ENCODE measurements at places on chromosomes 6 and 20.

- DNase-seq: no peak
Observed at GRCh38 chr20:8190043-8190880, 58.2 kb downstream of the PLCB1 start.

DNA sequence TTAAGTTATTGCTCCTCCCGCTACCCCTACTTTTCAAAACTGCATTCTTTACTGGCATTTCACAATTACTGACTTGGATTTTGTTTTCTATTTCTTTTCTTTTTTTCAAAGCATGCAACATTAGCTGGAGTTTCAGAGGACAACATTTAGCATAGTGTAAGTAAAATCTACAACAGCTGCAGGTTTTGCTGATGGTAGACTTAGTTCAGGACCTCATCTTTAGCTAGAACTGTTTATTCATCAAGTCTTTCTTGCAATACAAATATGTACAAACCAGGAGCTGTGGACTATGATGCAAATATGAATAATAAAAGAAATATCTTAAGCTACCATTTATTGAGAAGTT is 728 bp upstream of the CEP162 start:
- no peak for DNase-seq

- no peak for DNase-seq
Observed at GRCh38 chr20:64165866-64166600, 1.8 kb downstream of the MYT1 start.

GRCh38 chr20:24016607-24017457 is 28.3 kb upstream of the GGTLC1 start:
- DNase-seq: no peak

DNA sequence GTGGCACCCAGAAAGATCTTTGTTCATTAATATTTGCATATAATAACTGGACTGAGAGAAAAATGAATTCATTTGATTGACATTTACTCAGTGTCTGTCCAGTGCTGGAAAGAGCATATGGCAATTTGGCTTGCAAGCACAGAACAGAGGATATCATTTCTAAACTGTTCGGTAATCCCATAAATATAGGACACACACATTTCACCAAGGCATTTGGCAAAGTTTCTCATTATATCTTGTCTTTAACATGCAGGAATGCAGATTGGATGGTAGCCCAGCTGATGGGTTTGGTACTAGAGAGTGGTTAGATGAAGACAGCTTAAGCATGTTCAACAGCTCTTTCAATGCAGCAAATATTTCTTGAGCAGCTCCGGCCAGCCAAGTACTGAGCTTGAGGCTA is 259.2 kb downstream of the PRKN start:
- no peak for DNase-seq

All from body of pancreas (tissue), 4 donors.